ENCODE measurements at places on chromosomes 16 and 17.

DNA sequence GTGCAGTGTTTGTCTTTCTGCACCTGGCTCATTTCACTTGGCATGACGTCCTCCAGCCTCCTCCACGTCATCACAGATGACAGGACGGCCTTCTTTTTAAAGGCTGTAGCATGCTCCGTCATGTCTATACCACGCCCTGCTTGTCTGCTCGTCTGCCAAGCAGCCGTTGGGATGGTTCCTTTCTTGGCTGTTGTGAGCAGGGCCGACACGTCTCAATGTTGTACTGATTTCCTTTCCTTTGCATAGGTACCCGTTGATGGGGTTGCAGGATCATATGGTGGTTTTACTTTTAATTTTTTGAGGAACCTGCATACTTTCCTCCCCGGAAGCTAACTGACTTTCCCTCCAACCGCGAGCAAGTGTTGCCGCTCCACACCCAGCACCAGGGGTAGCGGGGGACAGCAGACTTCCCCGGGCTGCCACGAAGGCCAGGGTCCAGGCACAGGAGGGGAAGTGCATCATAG, 212.2 kb upstream of the ZNF469 start:
- DNase-seq: no peak

- DNase-seq: no peak
Measured at GRCh38 chr17:9854255-9854654, 28.5 kb downstream of the GLP2R start.

GRCh38 chr17:47712330-47713023, 18.5 kb downstream of the TBKBP1 start:
- no peak for DNase-seq

GRCh38 chr17:852349-852748, 70.2 kb downstream of the MRM3 start:
- DNase-seq: no peak

DNA sequence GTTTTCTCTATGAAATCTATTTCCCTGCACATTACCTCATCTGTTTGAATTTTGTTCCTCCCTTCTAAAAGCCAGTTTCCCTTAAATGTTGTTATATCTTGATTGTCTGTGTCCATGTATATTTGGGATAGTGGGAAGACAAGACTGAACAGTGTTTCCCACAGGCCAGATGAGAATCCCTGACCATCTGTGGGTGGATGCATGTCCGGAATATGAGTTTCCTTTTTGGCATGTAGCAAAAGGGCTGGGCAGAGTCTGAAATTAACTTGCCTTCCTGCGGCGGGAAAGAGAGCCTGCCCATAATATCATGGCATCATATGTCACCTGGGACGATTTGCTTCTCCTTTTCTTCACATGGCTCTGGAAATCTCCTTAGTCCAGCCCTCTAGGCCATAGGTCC, 385.8 kb upstream of the MAF start:
- no peak for DNase-seq

- no peak for DNase-seq
Measured at GRCh38 chr17:20262226-20263114, 204.9 kb downstream of the LGALS9B start.

- no peak for DNase-seq
Measured at GRCh38 chr17:48718761-48719641, 3.3 kb downstream of the PRAC1 start.

- no peak for DNase-seq
Measured at GRCh38 chr17:71068408-71068750, 899.0 kb downstream of the KCNJ2 start.

GRCh38 chr17:45995627-45996270, 3.3 kb upstream of the STH start:
- DNase-seq: no peak

DNA sequence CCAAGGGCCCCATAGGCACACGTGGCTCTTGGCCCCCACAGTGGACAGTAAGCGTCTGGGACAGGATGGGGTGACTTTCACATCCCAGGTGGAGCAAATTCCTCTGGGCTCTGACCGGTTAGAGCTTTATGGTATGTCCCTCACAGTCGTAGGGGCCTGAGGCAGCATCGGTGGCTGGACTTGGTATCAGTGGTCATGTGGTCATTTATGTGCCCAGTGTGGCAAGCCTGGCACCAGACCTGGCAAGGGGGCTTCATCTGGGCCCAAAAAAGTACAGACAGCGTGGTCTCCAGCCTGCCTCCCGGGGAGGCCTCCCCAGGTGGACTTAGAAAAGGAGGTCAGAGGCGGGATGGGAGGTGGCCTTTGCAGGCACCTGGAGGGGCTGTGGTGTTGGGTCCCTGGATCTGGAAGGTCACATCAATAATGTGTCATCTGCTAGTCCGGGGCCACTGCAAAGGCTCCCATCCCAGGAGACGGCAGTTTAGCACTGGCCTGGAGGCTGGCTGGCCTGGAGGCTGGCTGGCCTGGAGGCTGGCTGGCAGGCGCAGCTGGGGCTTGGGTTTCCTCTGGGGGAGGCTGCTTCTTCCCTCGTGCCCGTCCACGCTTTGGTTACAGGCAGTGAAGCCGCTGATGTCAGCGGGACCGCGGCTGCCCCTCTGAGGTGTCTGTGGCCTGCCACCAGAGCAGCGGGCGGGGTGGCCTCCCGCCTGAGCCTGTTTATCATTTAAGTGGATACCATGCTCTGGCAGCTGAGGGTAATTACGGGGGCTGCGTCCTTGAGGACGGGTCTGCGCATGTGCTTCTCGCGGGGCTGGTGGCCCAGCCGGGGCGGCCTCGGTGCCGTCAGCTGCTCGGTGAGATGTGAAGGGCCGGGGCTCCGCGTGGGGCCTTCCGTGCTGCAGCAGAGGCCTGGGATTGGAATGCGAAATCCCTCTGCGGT, 20.7 kb upstream of the CBX4 start:
- no peak for DNase-seq

GRCh38 chr17:79027925-79028491, 4.0 kb downstream of the C1QTNF1 start:
- DNase-seq: no peak

GRCh38 chr16:11686713-11687380, 18.6 kb downstream of the SNN start:
- no peak for DNase-seq

DNA sequence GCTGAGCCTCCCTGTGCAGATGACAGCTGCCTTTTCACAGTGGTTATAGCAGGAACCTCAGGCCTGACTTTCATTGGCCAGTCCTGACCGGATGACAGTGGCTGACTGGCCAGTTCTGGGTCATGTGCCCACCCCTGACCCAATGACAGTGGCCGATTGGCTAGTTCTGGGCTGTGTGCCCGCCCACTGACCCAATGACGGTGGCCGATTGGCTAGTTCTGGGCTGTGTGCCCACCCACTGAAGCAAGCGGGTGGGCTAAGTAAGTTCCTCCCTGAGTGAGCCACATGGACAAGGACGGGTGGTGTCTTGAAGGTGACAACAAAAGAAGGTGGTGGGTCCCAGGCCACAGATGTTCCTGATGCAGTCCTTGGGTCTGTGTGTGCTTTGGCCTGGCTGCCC, 9.5 kb downstream of the DEF8 start:
- DNase-seq: no peak
